ENCODE measurements at places on chromosomes 13 and 19.
A peak's percentile ranks its signal among the peaks of the same experiment; 100 is the strongest.

- DNase-seq, result no peak
Measured at GRCh38 chr19:16013181-16013850, 63.0 kb upstream of the TPM4 start.

DNA sequence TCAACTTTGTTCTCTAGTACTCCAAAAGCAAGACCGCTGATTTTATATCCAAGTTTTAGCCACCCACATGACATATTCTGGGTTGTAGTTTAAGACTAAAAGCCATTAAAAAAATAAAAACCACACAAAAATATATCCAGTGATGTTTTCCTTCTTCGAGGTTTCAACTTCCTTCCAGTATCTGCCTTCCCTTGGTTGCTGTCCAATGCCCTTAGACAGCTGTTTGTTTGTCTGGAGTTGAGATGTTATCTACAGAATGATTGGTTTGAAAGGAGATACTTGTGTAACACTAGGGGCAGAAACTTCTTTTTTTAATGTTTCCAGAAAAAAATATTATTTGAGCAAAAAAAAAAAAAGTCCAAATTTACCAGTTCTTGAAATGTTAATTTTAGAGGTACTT, 591.5 kb upstream of the PCDH9 start:
- peak; percentile 3 for DNase-seq

DNA sequence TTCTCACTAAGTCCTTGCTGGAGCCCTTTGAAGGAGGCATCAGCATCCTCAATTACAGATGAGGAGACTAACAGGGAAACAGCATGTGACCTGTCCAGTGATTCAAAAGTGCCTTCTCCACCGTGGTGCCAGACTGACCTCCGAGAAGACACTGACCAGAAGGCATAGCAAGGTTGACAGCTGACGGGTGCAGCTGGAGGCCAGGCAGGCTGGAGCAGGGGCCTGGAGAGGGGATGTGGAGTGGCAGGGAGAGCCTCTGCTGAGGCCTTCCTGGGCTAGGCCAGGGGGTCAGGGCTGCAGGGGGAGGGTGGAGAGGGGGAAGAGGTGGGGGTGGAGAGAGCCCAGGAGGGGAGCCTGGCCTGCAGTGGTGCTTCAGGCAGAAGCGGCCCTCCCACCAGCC, 66.3 kb downstream of the KCTD15 start:
- no peak for DNase-seq

- peak; percentile 75 for DNase-seq
Measured at GRCh38 chr19:1566392-1567115, 1.6 kb downstream of the MEX3D start.

- no peak for DNase-seq
Measured at GRCh38 chr19:49684251-49684982, 5.0 kb upstream of the ADM5 start.

DNA sequence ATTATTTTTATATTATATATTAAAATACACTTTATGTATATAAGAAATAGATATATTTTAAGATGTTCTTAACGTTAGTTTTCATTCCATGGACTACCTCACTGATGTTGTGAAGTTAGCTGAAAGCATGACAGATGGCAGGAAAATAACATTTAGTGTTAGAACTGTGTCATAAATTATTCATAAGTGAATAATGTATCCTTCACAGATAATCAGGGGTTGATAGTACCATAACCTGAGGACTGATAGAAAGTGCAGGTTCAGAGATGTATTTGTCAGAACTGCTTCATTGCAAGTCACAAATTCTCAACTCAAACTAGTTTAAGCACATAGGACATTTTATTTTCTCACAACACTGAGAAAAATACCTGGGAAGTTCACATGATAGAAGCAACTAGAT, 14.6 kb upstream of the DIAPH3 start:
- no peak for DNase-seq

- DNase-seq, result no peak
Measured at GRCh38 chr13:44382635-44383145, 9.1 kb downstream of the SERP2 start.

DNA sequence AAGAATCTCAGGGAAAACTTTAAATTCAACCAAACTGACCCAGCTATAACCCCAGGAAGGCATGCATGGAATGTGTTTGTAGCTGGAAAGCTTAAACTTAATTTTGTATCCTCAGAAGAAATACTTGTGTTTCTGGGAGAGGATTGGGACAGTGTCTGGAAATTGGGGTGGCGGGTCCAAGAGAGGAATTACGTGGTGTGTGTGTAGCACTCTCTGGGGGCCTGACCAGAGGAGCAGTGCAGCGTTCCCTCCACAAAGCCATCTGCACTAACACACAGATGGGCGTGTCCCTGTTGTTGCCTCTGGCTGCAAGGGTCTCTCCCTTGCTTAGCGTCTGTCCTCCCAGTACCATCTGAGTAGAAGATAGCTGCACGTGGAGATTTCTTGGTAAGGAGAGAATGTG, 6.4 kb downstream of the GARRE1 start:
- peak; percentile 70 for DNase-seq

- DNase-seq, result peak; percentile 48
Measured at GRCh38 chr13:32496599-32497160, 41.9 kb downstream of the N4BP2L2 start.

- DNase-seq, result no peak
Measured at GRCh38 chr13:88919970-88920628, 1248.9 kb downstream of the SLITRK5 start.

GRCh38 chr13:106523576-106523975, 11.9 kb downstream of the EFNB2 start:
- DNase-seq, result no peak

- no peak for DNase-seq
Measured at GRCh38 chr19:58117841-58118575, 20.0 kb upstream of the ZSCAN18 start.

- no peak for DNase-seq
Measured at GRCh38 chr19:29480507-29480906, 45.3 kb upstream of the VSTM2B start.

DNA sequence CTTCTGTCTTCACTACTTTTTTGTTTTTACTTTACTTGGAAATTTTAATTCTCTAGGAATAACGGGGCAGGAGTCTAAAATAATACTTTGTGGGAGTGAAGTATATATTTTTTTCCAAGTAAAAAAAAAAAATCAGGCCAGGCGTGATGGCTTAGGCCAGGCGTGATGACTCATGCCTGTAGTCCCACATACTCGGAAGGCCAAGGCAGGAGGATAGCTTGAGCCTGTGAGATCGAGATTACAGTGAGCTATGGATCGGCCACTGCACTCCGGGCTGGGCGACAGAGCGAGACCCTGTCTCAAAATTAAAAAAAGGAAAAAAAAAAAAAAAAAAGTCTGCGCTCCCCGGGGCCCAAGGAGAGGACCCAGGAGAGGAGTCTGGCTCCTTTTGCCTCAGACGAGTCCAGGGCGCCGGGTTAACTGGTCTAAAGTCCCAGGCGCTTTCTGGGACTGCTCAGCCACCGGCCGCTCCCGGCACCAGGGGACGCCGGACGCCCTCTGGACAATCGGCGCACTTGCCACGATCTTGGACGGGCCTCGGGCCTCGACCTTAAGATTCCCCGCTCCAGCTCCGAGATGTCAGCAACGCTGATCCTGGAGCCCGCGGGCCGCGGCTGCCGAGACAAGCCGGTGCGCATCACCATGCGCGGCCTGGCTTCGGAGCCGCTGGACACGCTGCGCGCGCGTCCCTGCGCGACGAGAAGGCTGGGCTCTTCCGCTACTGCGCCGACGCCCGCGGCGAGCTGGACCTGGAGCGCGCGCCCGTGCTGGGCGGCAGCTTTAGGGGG, 2.7 kb upstream of the ZFP82 start:
- DNase-seq, result peak; percentile 60

GRCh38 chr19:7789447-7789846, 26.4 kb downstream of the CLEC4M start:
- DNase-seq, result no peak

DNA sequence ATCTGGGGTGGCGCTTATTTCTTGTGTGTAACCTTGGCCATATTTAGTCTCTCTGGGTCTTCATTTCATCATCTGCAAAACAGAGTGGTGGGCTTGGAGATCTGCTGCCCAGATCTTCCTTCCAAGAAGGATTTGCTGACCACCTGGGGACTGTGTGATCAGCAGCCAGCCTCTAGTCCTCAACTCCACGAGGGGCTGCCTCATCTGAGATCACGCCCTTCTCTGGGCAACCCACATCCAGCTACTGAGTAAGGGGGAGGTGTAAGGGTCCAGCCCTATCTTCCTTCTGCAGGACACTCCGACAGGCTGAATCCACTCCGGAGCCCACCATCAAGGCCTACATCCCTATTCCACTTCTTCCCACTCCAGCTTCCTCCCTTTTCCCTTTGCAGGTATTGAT, 57.9 kb downstream of the CHST8 start:
- DNase-seq, result no peak

DNA sequence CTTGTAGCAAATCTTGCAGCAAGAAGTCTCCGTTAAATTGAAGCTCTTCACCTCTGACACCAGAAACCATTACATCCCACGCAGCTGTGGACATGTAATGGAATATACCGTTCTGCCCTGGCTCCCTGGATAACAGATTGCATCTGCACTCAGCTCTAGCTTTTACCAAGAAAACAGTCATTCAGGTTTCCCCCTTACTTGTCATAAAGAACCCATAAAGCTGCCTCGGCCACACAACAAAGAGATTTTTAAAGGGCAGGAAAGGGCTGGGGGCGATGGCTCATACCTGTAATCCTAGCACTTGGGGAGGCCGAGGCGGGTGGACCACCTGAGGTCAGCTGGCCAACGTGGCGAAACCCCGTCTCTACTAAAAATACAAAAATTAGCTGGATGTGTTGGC, 127.6 kb upstream of the RFC3 start:
- DNase-seq, result no peak

- peak; percentile 80 for DNase-seq
Measured at GRCh38 chr13:50236898-50237318, 221.7 kb downstream of the KCNRG start.

DNA sequence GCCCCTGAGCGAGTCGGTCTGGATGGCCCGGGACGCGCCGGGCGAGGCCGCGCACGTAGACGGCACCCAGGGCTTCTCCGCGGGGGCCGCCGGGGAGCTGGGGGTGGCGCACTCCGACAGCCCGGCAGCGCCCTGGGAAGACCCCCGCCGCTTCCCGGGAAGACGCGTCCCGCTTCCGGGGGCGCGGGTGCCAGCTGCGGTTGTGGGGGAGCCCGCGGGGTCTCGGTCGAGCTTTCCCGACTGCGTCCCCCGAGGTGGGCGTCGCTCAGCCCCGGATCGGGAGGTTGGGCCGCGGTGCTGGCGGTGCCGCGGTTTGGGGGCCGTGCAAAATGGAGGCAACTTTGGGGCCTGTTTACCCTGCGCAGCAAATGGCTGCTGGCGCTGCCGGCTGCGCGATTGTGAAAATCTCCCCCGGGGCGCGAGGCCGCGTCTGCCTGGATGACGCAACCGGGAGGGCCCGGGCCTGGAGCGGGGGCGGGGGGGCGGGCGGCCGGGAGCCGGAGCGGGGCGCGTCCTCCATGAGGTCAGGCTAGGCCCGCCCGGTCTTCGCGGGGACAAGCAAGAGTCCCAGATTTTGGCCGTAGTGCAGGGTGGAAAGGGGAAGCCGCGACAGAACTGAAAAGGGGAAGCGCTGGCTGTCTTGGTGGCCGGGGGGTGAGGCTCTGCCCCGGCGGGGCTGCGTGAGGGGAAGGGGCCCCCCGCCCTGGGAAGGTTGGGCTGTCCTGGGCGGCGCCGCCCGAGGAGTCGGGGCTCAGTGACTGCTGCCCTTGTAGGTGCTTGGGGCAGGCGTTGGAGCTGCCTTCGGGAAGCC, 11.3 kb downstream of the PEAK3 start:
- peak; percentile 66 for DNase-seq

GRCh38 chr19:55116232-55116858, 1.1 kb downstream of the PPP1R12C start:
- peak; percentile 43 for DNase-seq

DNA sequence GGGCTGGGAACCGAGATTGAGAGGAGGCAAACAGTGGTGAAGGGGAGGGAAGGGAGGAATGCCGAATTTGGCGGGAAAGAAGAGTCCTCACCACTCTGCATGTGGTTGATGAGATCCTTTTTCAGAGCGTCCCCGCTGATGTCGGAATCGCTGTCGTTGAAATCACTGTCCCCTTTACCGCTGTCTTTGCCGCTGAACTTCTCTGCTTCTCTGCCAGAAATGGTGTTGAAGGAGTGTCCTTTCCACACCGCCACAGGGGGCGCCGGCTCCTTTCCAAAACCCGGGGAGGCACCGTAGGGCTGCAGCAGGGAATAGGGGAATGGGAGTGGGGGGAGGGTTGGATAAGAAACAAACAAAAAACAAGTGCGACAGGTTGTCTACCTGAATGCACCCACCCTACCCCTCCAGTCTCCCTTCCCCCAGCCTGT, 3.1 kb downstream of the PCDH8 start:
- no peak for DNase-seq

GRCh38 chr13:19239114-19239860, 57.7 kb upstream of the TUBA3C start:
- no peak for DNase-seq
